ENCODE measurements at places on chromosomes 4 and X.

GRCh38 chr4:111977419-111977965, 167.8 kb upstream of the FAM241A start:
- DNase-seq, result no peak

GRCh38 chrX:110437686-110438085, 79.0 kb downstream of the RTL9 start:
- no peak for DNase-seq

- no peak for DNase-seq
Measured at GRCh38 chr4:154939851-154940250, 158.8 kb downstream of the RBM46 start.

- no peak for DNase-seq
Measured at GRCh38 chr4:139014371-139015268, 961 bp upstream of the NOCT start.

- DNase-seq, result no peak
Measured at GRCh38 chrX:135981668-135982067, 3.6 kb upstream of the SLC9A6 start.

- DNase-seq, result no peak
Measured at GRCh38 chr4:67934628-67935027, 28.7 kb downstream of the TMPRSS11A start.

DNA sequence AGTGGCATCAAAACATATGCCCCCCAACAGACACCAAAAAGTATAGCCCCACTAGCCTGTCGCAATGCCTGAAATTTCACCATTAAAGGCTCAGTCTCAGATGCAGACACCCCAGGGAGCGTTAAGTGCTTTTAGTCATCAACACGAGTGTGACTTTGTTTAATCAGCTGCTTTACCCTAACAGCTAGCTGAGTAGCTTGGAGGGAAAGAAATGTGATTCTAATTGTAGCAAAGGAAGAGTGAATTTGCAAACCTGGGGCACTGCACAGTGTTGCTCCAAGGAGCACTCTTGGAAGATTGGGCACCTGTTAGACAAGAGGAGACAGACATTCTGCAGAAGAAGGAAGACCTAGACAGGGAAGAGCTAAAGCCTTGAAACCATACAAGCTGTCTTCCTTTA, 145.1 kb downstream of the BEND2 start:
- no peak for DNase-seq

DNA sequence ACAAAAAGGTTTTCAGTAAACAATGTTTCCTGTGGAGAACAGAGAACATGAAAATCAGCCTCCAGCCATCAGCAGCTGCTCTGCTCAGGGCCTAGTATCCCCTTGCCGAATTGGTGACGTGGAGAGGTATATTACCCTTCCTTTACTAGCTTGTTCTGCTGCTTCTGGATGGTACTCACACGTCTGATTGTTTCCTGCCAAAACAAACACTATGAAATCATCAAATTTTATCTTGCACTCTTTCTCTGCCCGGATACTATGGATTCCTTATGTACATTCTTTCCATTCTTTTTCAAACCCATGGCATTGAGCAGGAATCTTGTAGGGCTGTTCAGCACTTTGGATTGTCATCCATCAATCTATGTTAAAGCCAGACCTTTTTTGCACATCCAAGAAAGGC, 18.8 kb upstream of the METAP1 start:
- no peak for DNase-seq

Measured in T-helper 17 cell (primary cell).